Coronary artery (tissue), 2 donors: ENCODE measurements at places on chromosomes 12 and 14.

GRCh38 chr14:84792722-84793410 lies 737.1 kb upstream of the FLRT2 start:
- no peak for DNase-seq

GRCh38 chr12:15979096-15980092 lies 68.3 kb downstream of the DERA start:
- DNase-seq = no peak

- DNase-seq = no peak
These were observed 27.3 kb downstream of the ABCD2 start for GRCh38 chr12:39592295-39592694.

DNA sequence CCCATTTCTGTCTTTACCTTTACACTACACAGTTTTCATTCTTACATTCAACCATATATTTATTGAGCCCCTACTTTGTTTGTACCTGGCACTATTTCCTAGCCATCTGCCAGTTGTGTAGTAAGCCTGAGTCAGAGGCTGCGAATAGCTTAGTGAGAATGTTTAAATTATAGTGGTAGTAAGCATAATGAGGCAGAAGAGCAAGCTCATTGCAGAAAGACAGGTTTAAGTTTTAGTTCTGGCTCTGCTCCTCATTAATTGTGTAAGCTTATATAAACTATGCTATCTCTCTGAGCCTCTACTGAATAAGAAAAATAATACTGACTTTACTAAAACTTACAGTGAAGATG lies 123.5 kb downstream of the NAV3 start:
- DNase-seq = no peak

GRCh38 chr12:5138256-5138655 lies 94.6 kb downstream of the KCNA5 start:
- no peak for DNase-seq

DNA sequence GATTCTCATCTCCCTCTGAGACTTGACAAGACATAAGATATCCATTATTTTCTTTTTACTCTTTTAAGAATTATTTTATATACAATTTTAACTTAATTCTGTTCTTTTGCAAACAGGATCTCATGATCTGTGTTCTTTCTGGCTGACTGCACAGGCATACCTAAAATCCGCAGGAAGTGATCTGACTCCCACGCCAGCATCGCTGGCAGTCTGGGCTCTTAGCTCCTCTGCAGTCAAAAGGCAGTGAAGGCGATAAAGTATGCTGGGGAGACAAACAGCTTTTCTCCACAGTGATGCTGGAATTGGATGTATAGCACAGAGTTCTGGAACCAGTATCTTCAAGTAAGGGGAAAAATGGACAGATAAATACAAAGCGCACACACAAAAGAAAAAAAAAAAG lies 52.4 kb downstream of the DICER1 start:
- no peak for DNase-seq

GRCh38 chr14:53126731-53127130 lies 26.4 kb downstream of the DDHD1 start:
- no peak for DNase-seq

DNA sequence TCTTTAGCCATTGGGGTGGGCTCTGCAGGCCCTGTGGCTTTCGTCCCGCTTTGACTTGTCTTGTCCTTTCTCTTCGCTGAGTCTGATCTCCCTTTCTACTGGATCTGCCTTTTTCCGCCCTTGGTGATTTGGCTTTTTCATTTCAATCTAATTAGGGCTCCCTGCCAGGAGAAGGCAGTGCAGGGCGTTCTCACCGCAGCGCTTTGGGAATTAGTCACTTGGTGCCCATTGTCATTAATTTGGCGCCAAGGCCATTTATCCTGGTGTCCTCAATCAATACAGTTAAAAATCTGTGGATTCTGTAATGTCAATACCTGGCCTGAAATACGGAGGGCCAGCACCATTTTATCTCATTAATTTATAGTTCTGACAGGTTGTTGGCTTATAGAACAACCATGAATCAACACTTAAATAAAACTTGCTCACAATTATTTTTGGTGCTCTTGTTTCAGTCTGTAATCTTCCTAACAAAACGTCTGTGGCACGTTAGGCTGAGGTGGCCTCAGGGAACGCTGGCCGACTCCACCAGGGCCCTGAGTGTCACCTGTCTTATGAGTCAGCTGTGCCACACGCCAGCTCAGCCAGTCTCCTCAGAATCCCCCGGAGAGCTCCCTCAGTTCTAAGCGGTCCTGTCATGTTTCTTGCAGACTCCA lies 115.7 kb downstream of the BEGAIN start:
- DNase-seq = no peak

DNA sequence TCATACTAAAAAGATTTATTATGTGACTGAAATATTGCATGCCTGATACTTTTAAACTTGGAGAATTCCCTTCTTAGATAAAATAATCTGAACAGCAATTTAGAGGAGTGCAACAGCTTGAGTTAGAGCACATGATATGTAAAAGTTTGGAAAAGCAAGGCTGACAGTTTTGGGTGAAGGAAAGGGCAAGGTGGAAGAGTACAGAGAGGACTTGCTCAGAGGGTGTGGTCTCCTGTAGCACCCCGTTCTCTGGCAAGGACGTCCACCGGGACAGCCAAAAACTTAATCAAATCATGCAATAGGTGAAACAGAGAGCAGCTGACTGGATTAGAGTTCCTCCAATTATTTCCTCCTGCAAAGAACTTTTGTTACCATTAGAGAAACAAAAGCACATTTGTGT lies 65.2 kb upstream of the PDZRN4 start:
- no peak for DNase-seq

DNA sequence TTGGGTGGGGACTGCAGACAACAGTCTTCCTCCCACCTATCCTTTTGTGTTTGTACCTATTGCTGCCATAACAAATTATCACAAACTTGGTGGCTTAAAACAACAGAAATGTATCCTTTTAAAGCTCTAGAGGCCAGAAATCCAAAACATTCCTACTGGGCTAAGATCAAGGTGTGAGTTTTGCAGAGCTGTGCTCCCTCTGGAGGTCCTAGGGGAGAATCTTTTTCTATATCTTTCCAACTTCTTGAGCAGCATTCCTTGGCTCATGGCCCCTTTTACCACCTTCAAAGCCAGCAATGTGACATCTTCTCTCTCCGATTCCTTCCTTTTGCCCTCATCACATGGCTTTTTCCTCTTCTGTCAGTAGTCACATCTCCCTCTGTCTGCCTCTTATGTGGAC lies 190.6 kb downstream of the TTC8 start:
- DNase-seq = no peak

DNA sequence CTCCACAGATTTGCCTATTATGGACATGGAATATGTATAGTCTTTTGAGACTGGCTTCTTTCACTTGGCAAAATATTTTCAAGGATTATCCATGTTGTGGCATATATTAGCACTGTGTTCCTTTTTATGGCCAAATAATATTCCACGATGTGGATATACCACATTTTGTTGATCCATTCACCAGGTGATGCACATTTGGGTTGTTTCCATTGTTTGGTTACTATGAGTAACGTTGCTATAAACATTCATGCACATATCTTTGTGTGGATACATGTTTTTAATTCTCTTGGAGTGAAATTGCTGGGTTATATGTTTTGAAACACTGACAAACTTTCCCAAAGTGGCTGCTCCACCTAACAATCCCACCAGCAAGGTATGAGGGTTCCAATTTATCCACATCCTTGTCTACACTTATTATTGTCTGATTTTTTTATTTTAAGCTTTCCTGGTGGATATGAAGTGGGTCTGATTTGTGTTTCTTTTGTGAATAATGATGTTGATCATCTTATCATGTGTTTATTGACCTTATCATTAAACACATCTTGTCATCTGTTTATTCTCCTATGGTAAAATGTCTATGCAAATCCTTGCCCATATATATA lies 116.2 kb upstream of the FRMD6 start:
- DNase-seq = no peak

GRCh38 chr12:108047071-108047550 lies 82.0 kb upstream of the WSCD2 start:
- no peak for DNase-seq

DNA sequence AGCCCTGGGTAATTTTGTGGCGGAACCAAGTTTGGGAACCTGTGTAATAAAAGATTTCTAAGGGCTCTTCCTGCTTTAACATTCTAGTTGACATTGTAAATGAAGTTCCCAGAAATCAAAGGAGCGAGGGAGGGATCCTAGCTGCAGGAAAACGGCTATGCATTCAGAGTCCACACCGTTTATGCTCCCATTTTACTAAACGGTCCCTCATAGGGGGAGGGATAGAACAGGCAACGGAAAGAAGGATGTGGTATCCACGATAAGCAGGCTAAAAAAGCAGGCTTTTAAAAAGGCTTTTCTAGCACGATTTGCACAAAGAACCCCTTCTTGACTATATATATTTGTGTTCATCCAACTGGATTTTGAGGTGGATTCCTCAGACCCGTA lies 559 bp downstream of the SYNJ2BP start:
- DNase-seq = no peak

DNA sequence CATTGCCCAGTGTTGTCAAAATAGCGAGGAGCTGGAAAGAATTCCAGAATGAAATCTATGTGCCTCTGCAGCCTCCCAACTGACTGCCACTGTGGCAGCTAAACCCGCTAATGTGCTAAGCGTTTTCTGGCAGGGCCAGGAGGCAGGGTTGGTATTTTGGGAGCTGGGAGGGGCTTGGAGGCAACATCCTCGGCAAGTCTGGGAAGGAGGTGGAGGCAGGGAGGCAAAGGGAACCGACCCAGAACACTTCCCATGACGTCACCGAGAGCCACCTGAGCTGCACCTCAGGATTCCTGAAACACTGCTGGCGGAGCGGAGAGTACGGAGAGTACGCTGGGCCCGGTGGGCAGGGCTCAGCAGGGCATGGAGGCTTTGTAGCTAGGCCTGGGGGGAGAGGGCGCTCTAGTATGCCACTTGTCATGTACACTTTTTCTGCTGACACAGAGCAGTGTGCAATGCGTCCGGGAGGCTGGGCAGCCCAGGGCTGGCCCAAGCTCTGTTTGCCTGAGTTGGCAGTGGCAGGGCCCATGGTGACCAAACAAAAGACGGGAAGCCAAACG lies 81.5 kb downstream of the DPF3 start:
- peak; percentile 88 for DNase-seq

DNA sequence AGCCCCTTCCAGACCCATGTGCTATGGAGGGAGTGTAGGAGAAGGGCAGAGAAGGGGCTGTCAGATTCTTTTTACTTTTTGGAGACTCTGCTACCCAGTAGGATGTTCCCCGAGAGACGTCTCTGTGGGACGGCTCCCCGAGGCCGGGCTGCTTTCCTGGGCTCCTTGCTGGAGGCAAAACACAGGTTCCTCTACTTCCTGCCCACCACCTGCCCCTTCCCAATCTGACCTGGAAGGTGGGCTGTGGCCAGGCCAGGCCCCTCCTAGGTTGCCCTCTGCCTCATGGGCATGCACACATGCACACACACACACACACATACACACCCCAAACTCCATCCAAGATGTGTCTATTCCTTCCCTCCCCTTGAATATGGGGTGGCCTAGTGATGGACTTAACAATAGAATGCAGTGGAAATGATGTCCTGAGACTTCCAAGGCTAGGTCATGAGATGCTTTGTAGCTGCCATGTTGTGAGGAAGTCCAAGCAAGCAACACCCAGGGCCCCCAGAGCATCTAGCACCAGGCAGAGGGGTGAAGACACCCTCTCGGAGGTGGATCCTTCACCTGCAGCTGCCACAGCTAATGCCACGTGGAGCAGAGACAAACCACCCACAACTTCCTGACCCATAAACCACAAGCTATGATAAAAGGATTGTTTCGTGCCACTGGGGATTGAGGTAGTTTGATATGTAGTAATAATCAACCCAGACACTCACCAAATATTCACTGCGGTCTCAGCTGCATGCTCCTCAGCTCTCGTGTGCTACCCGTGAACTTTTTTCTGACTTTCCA lies 1.6 kb upstream of the ASB2 start:
- no peak for DNase-seq

DNA sequence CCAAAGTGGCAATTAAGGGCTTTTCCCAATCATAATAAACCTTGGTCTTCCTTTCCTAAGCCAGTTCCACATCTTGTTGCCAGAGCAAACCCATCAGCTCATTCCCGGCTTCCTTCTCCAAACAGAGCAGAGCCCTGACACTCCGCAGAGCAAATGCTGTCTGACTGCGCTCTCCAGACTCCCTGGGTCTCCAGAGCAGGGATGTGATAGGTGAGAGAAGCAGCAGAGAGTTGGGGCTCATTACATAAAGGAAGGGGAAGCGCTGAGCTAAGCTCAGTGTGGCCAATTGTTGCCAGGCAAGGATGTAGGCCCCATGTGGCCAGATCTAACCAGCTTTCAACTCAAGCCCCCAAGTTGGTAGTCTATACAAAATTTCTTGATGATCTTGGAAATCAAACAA lies 36.2 kb upstream of the PAX9 start:
- no peak for DNase-seq

GRCh38 chr14:73397810-73398209 lies 60.5 kb downstream of the NUMB start:
- no peak for DNase-seq

GRCh38 chr14:72965249-72965648 lies 39.0 kb downstream of the DCAF4 start:
- no peak for DNase-seq

DNA sequence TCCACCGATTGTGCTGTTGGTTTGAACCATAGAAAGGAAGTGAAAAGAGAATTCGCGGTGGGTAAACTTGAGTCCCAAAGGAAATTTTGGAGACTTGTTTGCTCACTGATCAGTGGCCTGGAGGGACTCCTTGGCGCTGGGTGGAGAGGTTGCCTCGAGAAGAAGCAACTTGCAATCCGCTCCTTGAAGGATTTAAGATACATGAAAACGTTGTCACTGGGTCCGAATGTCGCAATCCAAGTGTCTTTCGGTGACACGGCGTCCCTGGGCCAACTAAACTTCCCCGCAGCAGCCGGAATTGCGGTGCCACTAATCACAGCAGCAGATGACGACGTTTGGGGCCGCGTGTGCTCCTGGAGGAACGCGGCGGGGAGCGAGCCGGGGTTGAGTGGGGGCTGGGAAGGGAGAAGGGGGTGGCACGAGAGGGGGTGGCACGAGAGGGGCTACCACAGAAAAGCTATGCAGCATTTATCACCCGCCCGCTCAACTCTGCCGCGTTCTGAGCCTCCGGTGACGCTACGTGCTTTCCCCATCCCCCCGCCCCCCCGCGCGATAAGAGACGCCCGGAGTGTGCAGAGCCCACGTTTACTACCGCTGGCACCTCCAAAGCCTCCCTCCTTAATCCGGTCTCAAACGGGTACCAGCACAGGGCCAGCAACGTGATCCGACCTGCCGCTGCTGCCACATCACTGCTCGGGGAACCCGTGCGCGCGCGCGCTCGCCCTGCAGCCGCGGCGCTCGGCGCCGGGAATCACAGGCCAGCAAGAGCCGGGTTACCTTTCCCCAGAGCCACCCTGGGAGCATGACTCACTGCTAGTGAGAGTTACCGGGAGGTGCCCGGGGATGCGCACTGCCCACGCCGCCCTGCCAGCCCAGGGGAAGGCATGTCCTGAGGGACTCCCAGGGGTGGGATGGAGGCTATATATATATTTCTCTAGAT lies 833 bp upstream of the BHLHE41 start:
- peak; percentile 92 for DNase-seq

GRCh38 chr14:101859538-101859902 lies 98.0 kb downstream of the PPP2R5C start:
- no peak for DNase-seq

GRCh38 chr12:95976416-95976832 lies 19.7 kb downstream of the HAL start:
- DNase-seq = no peak

GRCh38 chr14:68231898-68232297 lies 412.3 kb downstream of the RAD51B start:
- no peak for DNase-seq
